ENCODE measurements at places on chromosomes 11 and 22. TPM values are rescaled to one million over a fixed set of nuclear protein-coding genes. Genes with fewer than 3 reads are reported as not detected.

SYT9 gene
- total RNA-seq: 7.1 TPM

FDXACB1 gene
- 5.5 TPM for total RNA-seq

SIK2 gene
- total RNA-seq: 25.4 TPM

SAA4 gene
- total RNA-seq: 3.4 TPM

BAIAP2L2 gene
- total RNA-seq: 0.17 TPM

RBM4B gene
- 14.8 TPM for total RNA-seq

KRTAP5-5 gene
- not detected for total RNA-seq

OR51I1 gene
- total RNA-seq: not detected

FEN1 gene
- 10.7 TPM for total RNA-seq

PAFAH1B2 gene
- total RNA-seq: 81.0 TPM

CCDC87 gene
- 0.52 TPM for total RNA-seq

MYOD1 gene
- total RNA-seq: not detected

PES1 gene
- 52.1 TPM for total RNA-seq

GAL3ST1 gene
- 0.31 TPM for total RNA-seq

ACTN3 gene
- not detected for total RNA-seq

SLC6A5 gene
- not detected for total RNA-seq

ASPHD2 gene
- 0.39 TPM for total RNA-seq

FOLR2 gene
- 23.6 TPM for total RNA-seq

CDC45 gene
- total RNA-seq: 7.7 TPM

OR8K3 gene
- total RNA-seq: not detected

DENND5A gene
- total RNA-seq: 70.2 TPM

MPST gene
- total RNA-seq: 41.8 TPM

PLEKHA7 gene
- total RNA-seq: 2.7 TPM

DDT gene
- 90.1 TPM for total RNA-seq
